NCI-H1930 (cell line): ENCODE measurements at places on chromosomes 7 and 10.

- no peak for DNase-seq
Observed at GRCh38 chr10:66281327-66281726, 644.5 kb upstream of the LRRTM3 start.

GRCh38 chr10:77441353-77442166, 196.0 kb downstream of the KCNMA1 start:
- no peak for DNase-seq

DNA sequence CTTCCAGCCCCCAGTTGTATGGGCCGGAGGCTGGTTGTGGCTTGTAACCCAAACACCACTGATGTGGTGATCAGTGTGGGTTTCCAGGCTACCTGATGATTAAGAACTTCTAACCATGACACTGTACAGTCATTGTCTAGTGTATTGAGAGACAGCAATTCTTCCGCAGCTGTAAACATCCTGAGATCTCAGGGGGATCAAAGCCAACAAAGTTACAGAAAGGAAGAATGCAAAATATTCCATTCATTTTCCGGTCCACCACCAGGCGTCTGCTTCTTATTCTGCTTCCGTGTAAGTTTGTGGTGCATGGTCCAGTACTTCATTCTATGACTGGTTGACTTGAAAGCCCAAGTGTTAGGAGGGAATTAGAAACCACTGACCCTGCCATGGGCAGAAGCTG, 10.3 kb upstream of the GLI3 start:
- DNase-seq = no peak

DNA sequence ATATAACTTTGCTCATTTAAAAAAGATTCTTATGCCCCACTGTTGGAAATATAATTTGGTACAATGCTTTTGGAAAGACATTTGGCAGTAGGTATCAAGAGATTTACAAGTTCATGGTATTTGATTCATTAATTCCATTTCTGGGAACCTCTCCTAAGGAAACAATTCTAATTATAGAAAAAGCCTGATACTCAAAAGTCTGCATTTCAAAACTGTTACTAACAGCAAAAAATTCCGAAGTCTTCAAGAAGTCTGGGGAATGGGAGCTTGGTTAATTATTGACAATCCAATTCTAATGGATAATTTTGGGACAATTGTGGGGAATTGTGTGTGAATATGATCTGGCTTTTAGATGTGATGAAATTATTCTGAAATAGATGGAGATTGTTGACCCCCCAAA, 59.6 kb downstream of the HDAC9 start:
- DNase-seq = no peak

DNA sequence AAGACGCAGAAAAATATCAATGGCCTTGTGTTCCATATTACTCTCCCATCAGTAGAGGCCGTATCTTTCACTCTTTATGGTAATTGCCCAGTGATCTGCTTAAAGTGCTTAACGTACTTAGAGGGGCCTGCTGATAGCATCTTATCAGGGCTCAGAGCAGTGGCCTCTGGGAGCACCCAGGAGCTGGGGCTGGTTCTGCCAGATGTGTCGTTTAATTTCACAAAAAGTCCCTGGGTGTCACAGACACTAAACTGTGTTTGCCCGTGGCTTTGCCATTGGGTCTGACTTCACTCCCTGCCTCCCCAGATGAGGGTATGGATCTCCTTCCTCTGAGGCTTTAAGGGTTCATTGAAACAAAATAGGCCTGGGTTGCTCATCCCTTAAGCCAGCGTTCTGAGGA, 435.3 kb downstream of the GATA3 start:
- no peak for DNase-seq

DNA sequence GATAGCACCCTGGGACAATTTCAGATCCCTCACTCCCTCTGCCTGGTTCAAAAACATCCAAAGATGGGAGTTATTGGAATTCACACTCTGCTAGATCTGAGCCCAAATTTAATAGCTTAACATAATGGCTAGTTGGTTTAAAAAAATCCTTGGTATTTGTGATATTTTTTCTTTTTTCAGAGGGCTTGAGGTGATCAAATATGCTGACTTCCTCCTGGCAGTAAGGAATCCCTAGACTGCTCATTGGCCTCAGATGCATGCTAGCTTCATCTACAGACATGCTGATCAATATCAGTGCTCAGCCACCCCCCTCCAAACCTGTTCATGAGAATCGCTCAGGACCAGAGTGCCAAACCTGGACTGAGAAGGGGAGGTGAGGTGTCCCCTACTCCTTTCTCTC, 74.7 kb upstream of the PLPP4 start:
- no peak for DNase-seq

GRCh38 chr10:13795653-13796555, 209.1 kb downstream of the PRPF18 start:
- DNase-seq = no peak

- no peak for DNase-seq
Observed at GRCh38 chr7:117809958-117810357, 63.3 kb downstream of the CTTNBP2 start.

GRCh38 chr10:20406281-20407104, 490.6 kb downstream of the NEBL start:
- no peak for DNase-seq

- no peak for DNase-seq
Observed at GRCh38 chr7:121576148-121576917, 180.2 kb upstream of the FAM3C start.

DNA sequence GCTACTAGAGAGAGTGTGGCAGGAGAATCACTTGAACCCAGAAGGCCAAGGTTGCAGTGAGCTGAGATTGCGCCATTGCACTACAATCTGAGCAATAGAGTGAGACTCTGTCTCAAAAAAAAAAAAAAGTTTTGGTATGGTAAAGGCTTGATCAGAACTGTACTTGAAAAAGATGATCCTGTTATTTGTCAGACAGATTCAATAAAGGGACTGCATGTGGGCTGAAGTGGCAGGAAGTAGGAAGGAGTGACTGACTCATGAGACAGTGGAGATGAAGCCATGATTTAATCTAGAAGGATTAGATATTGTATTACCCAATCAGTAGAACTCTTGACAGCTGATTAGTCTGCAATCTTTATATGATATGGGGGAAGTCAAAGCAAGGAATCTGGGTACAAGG, 2.7 kb upstream of the TMEM254 start:
- DNase-seq = no peak

DNA sequence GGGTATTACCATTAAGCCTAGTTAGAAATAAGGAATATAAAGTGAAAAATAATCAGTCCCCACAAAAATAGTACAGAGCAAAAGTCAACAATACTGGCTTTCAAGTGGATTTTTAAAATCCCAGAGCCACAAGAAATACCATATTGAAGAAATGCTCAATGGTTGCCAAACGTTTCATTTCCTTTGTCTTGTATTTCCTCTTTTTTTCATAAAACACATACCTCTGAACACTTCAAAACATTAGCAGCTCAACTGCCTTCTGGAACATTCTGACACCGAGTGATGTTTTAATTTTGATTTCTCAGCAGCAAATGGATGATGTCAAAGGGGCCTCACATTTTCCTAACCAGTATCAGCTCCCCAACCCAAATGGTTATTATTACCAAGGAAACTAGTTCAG, 10.5 kb downstream of the NOD1 start:
- no peak for DNase-seq

DNA sequence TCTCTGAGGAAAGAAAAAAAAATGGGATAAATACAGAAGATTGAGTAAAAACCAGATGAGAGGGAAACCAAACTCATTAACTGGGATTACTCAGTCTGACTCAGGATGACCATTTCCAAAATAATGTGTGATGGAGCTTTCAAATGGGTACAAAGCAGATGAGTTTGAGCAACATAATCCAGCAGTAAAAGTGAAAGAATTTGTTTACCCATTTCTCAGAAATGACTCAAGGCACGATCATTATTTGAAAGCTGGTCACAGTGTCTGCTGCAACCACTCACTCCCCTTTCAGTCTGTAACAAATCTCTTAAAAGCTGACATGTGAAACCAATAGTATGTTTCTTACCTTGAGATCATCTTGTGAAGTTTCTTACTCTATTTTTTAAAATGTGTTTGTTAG, 104.7 kb upstream of the KLF14 start:
- no peak for DNase-seq

- peak; percentile 11 for DNase-seq
Observed at GRCh38 chr10:132142396-132143161, 44.2 kb upstream of the DPYSL4 start.

- DNase-seq = no peak
Observed at GRCh38 chr10:31062856-31063255, 31.2 kb upstream of the ZNF438 start.

- no peak for DNase-seq
Observed at GRCh38 chr7:125055376-125055775, 125.8 kb upstream of the POT1 start.

DNA sequence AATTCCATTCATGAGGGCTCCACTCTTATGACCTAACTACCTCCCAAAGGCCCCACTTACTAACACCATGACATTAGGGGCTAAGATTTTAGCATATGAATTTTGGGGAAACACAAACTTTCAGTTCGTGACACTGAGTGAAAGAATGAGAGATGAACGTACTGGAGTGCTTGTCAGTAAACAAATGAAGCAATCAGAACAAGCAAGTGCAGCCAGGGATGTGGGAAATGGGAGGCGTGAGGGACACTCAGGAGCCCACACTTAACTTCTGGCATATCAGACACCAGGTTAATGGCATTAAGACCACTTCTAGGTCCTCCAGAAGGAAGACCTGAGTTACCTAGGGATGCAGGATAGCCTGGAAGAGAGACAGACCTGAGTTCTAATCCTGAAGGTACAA, 2.3 kb upstream of the MDFIC start:
- no peak for DNase-seq

DNA sequence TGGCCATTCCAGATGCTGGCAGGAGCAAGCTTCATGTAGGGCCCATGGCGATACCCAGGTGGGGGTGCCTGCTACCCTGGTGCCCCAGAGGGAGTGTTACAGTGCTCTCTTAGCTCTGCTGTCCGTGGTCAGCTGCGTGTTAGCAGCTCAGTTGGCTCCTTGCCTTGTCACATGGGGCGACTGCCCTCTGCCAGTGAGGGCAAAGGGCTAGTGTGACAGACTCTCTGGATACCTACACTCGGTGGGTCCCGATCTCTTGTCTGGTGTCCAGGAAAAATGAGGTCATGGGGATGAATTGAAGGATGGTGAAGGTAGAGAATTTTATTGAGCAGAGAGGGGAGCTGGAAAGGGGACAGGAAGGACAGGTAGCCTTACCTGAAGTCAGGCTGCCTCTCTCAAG, 152.2 kb downstream of the CYP26A1 start:
- DNase-seq = no peak

DNA sequence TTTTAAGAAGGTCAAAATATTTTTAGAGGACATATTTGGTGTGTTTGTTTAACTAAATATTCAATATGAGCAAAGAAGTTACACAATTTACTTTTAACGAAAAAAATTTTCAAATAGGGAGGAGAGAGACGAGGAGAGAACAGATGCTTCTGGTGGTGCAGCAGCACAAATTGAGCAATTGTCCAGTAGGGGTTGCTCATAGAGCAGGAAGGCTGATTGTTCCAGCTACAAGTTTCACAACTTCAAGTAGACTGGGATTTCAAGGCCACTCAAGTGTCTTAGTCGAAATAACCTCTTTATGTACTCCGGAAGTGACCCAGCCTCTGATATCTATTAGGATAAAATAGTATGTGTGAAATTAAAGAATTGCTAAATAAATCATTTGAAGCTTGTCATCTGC, 197.9 kb downstream of the HDAC9 start:
- DNase-seq = no peak

DNA sequence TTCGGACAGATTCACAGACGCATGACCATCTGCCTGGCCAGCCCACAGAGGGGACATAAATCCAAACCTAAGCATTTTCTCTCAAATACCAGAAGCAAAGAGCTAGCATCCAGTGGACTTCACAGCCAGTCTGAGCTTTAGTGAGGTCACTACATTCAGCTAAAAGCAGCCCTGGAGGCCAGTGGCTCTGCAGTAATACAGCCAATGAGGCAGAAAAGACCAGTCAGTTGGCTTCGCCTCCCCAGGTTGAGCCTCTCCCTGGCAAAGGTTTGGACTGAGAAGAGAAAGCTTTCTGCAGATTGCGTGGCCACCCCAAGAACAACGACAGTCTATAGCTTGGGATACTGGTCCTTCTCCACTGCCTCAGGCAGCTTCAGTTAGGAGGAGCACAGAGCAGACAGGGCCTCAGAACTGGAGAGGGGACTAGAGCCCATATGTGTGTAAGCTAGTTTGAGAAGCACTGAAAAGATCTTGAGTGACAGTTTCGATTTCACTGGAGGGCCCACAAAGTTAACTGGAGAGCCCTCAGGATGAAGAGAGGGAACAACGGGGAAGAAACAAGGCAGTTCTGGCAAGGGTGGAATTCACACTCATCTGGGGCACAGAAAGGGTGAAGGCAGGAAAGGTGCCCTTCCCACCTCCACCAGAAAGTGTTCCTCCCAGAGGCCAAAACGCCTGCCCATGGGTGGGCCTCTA, 3.8 kb downstream of the WDR91 start:
- no peak for DNase-seq

GRCh38 chr10:3197348-3198003, 24.9 kb upstream of the PITRM1 start:
- DNase-seq = no peak

DNA sequence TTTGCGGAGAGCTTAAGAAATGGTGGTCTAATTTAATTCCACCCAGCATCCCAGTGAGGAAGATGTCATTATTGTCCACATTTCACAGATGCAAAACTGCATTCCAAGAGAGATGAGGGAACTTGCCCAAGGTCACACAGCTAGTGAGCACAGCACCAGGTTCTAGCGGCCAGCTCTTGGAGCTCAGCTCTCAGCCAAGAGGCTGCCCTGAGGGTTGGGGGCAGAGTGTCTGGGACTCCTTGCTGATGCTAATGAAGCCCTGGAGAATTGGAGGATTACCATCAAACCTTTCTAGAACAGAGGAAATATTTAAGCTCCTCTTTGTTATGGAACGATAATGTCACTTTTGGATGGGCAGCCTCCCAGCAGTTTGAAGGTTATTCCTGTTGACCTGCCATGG, 48.0 kb downstream of the PLPP4 start:
- no peak for DNase-seq

- DNase-seq = peak; percentile 78
Observed at GRCh38 chr7:153072806-153073205, 313.3 kb downstream of the ACTR3B start.

DNA sequence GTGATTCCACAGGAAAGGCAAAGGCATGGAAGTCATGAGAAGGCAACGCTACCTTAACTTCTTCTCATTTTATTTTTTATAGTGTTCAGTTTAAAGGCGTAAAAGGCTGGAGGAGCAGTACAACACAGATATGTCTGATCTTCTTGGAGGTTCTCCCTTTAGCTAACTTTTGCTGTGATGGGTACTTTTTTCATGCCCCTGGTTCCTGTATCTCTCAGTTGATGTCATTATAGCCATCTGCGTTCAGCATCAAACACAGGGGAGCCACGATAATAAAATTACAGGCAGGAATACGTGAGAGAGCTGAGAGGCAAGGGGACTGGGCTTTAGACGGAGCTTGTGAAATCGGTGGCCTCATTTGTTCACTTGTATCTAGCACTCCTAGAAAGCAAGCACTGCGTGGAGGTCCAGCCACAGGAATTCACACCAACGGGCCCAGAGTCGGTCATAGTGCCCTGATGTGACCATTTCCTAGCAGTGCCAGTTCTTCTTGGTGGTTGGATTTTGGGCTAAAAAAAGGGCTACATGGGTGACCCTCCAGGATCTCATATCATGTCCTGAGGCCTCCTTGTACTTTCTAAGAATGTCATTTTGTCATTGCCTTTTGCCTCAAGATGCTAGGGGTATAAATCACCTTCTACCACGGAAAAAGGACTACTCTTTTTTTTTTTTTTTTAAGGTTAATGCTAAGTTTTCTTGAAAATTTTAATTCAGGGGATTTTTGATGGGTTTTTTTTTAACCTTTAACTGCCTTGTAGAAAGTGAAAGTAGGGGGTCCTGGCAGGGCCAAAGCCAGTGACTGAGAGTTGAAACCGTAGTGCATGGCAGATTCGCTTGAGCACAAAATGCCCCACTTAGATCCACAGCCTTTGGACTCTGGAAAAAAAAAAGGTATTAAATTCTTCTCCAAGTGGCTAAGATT, 191.5 kb downstream of the CELF2 start:
- DNase-seq = no peak
